ENCODE measurements at places on chromosomes 12 and 14.

GRCh38 chr12:28869197-28869596 lies 279.9 kb upstream of the FAR2 start:
- no peak for DNase-seq

GRCh38 chr12:21771311-21771710 lies 3.2 kb downstream of the KCNJ8 start:
- no peak for DNase-seq

GRCh38 chr14:39988939-39989338 lies 556.7 kb upstream of the FBXO33 start:
- DNase-seq, result peak; percentile 27

DNA sequence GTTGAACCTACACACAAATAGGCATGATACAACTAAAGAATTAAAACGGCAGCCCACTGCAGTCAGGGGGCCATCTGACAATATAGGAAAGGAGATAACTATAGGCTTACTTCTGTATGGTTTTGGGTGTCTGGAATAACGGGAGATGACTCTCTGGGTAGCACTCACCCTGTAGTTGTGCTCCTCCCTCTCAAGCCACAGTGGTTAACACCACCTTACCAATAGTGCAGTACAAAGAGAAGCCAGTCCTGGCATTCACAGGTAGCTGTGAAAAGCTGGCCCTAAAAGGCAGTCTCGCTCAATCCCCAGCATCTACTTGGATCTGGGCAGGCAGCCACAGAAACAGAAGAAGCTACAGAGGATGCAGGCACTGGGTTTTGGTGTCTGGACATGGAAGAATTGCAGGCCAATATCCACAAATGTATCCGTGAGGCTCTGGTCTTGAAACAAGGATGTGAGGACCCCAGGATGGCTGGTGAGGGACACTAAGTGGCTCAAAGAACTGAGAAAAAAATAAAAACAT lies 93.0 kb downstream of the DPF3 start:
- DNase-seq, result no peak

DNA sequence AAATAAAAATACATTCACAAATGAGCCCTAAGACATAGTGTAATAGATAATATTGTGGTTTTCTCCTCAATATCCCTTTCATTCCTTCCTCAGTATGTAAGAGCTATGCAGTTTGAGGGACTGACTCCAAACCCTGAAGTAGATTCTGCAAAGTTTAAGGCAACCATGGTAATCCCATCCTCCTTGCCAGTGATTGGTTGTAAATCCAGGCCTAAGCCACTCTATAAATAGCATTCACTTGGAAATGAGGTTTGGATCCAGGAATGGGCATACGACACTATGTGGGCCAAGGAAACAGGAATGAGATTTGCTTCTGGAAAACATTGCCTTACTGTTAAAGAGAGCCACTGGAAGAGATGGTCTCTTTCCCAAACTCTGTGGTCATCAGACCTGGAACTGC lies 468.7 kb upstream of the SOX5 start:
- DNase-seq, result no peak

DNA sequence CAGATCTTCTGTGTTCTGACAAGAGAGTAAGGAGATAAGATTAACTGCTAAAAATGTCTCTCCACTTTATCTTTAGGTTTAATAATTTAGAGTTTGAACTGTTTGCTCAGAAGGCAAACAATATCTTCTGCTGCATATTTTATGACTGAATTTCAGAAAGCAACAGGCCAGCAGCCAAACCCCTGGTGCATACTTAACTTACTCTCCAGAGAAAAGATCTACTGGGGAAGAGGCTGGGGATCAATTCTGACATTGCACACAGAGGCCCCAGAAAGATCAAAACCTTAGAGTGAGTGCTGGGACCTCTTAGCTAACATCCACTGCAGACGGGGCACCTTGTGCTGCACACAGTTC lies 518.2 kb downstream of the TMEM132D start:
- no peak for DNase-seq

DNA sequence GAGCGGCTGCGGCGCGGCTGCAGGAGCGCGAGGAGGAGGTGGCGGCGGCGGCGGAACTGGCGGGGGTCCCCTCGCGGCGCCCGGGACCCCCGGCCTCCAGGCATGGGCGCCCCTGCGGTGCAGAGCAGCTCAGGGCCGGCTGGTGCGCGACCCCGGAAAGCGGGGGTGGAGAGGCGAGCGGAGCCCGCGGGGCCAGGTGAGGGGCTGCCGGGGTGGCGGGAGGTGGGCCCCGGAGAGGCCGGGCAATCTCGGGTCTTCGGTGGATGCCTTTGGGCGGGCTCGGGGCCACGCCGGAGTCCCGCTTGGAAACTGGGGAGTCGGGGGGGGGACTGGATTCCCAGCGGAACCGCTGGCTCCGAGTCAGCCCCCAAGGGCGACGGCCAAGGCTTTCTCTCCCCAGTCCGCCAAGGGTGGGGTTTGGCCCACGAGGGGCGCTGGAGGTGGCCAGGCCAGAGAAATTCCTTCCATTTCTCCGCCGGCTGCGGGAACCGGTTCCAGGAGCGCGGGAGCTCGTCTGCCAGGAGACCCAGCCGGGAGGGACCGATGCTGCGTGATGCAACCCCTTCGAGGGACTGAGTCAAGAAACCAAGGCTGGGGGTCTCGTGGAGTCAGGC lies 13.9 kb upstream of the NR4A1 start:
- no peak for DNase-seq

DNA sequence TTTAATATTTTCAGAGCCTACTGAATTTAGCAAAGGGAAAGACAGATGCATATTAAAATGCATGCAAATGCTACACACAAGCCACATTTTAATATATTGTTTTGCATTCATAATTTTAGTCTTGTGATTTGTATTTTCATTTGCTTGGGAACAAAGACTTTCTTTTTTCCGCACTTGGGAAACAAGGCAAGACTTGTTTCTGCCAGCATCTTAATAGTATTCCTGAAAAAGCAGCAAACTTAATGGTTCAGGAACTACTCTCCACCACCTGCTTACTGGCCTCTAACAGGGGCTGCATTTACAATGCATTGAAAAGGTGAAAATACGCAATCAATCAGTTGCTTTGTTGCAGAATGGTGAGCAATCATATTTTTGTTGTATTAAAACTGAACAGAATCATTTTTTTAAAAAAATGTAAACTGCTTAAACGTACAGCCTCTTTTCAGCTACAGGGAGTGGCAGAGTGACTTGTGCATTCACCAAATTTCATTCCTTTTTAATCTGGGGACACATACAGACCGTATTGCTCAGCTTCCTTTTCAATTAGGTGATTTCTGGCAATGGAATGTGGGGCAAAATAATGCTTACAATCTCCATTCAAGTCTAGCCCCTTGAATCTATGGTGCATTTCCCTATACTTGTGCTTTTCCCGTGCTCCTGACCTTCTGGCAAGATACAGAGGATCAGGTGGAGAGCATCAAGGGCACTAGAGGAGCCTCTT lies 144.1 kb upstream of the BTG1 start:
- DNase-seq, result no peak

- DNase-seq, result no peak
Measured at GRCh38 chr12:1880876-1881275, 37.6 kb downstream of the CACNA2D4 start.

GRCh38 chr12:128415036-128415560 lies 148.1 kb downstream of the TMEM132C start:
- no peak for DNase-seq

GRCh38 chr14:87175175-87175574 lies 817.8 kb downstream of the GALC start:
- DNase-seq, result no peak

DNA sequence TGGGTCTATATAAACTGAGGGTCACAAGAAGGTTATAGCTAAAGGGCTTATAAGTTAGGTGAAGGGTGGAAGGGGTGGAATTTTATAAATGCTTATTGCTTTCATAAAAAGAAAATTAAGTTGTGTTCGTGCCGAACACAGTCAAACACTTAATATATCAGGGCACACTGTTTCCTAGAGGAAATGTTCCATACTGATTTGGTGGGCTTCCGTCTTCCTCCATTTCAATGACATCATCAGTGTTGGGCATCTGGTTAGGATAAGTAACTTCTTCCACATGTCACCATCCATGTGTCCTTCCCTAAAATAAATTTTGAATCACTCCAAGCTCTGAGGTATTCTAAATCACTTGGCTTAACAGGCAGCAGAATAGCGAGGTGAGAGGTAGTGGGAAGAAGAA lies 466.4 kb downstream of the MED13L start:
- DNase-seq, result no peak

DNA sequence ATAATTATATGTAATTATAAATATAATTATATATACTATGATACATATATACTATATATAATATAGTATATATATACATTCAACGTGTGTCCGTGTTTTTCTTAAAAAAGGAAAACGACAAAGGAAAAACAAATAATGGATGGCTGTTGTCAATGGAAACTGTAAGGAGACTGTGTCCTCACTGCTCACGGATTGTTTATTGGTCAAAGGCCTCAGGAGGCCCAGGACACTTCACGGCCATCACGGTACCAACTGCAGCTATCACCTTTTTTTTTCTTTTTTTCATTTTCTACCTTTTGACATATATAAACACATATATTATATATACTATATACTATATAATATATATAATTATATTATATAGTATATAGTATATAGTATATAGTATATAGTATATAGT lies 113.4 kb downstream of the SPTSSA start:
- DNase-seq, result no peak

Data from neuronal stem cell (in vitro differentiated cells).